ENCODE measurements at places on chromosomes 12 and 14.

GRCh38 chr14:79665556-79665955 lies 545.7 kb downstream of the DIO2 start:
- no peak for DNase-seq

- DNase-seq = peak; percentile 86
These were observed 13.6 kb downstream of the CTDSP2 start for GRCh38 chr12:57832966-57833365.

GRCh38 chr12:11564984-11565651 lies 84.4 kb upstream of the ETV6 start:
- DNase-seq = no peak

GRCh38 chr12:4962539-4963486 lies 53.1 kb downstream of the KCNA1 start:
- DNase-seq = no peak

DNA sequence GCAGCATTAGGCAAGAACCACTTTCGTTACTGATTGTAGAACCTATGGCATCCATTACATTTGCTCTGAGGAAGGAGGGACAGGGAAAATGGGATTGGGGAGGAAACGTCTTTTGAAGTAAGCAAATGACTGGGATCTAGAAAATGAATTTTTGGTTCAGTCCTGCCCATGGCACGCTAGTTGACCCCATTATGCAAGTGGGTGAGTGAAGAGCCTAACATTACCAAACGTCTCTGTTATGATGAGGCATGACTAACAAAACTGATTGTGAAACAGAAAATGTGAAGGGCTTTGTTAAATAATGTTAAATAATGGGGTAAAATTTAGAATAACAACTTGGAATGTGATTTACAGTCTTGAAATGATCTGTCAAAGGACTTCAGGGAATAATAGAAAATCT lies 38.9 kb downstream of the CPSF2 start:
- no peak for DNase-seq

DNA sequence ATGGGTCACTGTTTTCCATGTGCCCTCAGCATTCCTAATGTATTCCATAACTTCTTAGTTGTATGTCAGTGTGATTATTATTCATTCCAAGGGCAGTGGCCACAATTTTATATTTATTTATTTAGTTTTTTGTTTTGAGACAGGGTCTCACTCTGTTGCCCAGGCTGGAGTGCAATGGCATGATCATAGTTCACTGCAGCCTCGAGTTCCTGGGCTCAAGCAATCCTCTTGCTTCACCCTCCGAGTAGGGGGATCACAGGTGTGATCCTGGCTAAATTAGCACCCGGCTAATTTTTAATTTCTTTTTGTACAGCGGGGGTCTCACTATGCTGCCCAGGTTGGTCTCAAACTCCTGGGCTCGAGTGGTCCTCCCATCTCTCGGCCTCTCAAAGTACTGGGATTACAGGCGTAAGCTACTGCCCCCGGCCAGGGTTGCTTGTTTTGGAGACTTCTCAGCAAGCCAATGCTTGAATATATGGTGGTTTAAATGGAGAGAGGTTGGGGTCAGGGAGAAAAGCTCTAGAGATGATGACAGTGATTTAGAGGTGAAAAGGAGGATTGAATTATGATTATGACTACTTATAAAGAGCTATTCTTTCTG lies 7.6 kb downstream of the GPRC5A start:
- no peak for DNase-seq

GRCh38 chr12:46470036-46470627 lies 97.6 kb upstream of the SLC38A2 start:
- no peak for DNase-seq

DNA sequence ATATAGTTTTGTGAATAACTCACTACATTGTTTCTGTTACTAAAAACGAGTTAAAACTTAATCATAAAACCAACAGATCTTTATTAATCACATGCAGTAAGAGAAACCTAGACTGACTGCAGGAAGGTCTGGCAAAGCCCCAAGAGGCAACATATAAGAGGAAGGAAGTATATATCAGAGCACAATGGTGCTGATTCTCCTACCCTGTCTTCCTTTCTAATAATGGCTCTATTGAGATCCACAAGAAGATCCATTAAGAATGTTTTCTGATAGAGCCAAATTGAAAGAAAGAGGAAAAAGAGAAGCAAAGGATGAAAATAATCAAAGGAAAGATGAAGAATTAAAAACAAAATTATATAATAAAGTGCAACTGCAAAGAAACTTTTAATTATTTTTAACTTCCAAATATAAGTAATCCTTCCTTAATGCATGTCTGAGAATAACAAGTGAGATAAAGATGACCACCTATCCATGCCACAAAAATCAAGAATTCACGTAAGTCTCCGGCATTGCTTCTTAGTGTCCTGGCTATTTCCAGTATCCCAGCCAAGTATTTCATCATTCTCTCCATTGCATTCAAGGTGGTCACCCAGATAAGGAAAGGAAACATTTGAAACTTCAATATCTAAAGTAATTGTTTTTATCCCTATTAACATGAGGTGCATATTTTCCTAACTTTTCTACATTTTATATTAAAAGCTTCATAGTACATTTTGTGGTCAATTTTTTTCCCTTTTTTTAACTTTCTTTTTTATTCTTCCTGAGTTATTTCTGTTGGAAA lies 62.2 kb downstream of the SOX5 start:
- DNase-seq = no peak

- no peak for DNase-seq
These were observed 158.0 kb upstream of the CCND2 start for GRCh38 chr12:4115570-4115969.

- DNase-seq = peak; percentile 36
These were observed 70.7 kb upstream of the TMEM263 start for GRCh38 chr12:106885026-106885425.
